ENCODE measurements at places on chromosomes 6 and 20. TPM values are rescaled to one million over a fixed set of nuclear protein-coding genes. Genes with fewer than 3 reads are reported as not detected.

DNA sequence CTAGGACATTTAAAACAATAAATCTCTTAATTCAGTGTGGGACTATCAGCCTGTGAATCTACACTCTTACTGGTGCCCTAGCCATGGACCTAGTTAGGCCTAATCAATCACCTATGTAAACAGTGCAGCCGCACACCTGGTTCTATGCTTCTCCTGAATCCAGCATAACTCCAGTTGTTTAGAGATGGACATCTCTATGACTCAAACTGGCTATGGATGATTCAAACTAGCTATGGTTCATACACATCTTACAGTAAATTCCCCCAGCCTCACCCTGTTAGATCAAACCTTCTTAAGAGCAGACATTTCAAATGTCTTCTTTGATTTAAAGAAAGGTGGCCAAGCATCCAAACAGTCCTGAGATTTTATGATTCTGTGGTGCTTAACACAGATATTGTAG lies 34.7 kb downstream of the SLC35B3 start:
- no peak overlapping the region for H3K4me3 ChIP-seq
- H3K36me3 ChIP-seq: no peaks in the 10 kb centered on the region

- no peak overlapping the region for H3K27ac ChIP-seq
- H3K4me1 ChIP-seq: no peaks in the 10 kb centered on the region
- no peak overlapping the region for H3K4me3 ChIP-seq
Observed at GRCh38 chr20:48841875-48842529, 14.2 kb upstream of the PREX1 start.

GRCh38 chr6:105087571-105088211 lies 92.1 kb downstream of the POPDC3 start:
- no peaks in the 10 kb centered on the region for H3K36me3 ChIP-seq
- DNase-seq: no peak
- no peak overlapping the region for H3K27ac ChIP-seq
- H3K27me3 ChIP-seq: no peaks in the 10 kb centered on the region
- no peaks in the 10 kb centered on the region for H3K4me1 ChIP-seq
- no peak overlapping the region for H3K4me3 ChIP-seq

- no peaks in the 10 kb centered on the region for H3K27me3 ChIP-seq
- no peaks in the 10 kb centered on the region for H3K36me3 ChIP-seq
- no peak for DNase-seq
- H3K4me1 ChIP-seq: peaks cover 2% of the 10 kb centered on the region
- H3K4me3 ChIP-seq: no peak overlapping the region
Observed at GRCh38 chr6:111803371-111803770, 69.9 kb downstream of the FYN start.

- no peak overlapping the region for H3K4me3 ChIP-seq
Observed at GRCh38 chr6:36128073-36128472, 2.2 kb upstream of the MAPK13 start.

- peaks cover 4% of the 10 kb centered on the region for H3K4me1 ChIP-seq
- H3K27me3 ChIP-seq: no peaks in the 10 kb centered on the region
- no peaks in the 10 kb centered on the region for H3K36me3 ChIP-seq
- H3K27ac ChIP-seq: no peak overlapping the region
- no peak overlapping the region for H3K4me3 ChIP-seq
Observed at GRCh38 chr20:49570828-49571552, 3.1 kb upstream of the PTGIS start.

GPLD1 gene
- 62.0 TPM for total RNA-seq

PGM3 gene
- 61.1 TPM for total RNA-seq

NNAT gene
- total RNA-seq: not detected

CAPN11 gene
- total RNA-seq: 0.08 TPM

DNA sequence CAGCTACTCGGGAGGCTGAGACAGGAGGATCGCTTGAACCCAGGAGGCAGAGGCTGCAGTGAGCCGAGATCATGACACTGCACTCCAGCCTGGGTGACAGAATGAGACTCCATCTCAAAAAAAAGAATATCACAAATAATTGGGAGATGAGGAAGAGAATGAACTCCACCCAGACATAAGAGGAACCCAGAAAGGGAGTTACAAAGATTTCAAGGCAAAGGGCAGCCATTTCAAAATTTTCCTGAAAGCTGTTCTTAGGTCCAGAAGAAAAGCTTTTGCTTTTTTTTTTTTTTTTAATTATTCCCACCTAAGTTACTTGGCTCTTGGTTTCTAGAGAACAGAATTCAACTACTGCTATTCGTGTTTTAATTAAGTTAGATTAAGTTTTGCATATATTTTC lies 23.8 kb downstream of the MYB start:
- H3K4me1 ChIP-seq: no peaks in the 10 kb centered on the region
- no peak overlapping the region for H3K4me3 ChIP-seq
- DNase-seq: no peak
- H3K27me3 ChIP-seq: no peaks in the 10 kb centered on the region
- H3K27ac ChIP-seq: no peak overlapping the region

DNA sequence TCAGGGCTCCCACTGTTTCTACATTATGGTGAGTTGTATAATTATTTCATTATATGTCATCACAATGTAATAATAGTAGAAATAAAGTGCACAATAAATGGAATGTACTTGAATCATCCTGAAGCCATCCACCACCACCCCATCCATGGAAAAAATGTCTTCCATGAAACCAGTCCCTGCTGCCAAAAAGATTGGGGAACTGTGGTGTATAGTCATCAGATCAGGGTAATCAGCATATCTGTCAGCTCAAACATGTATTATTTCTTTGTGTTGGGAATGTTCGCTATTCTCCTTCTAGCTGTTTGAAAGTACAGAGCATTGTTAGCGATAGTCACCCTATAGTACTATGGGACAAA lies 33.8 kb upstream of the SLC22A23 start:
- H3K4me3 ChIP-seq: no peak overlapping the region
- H3K4me1 ChIP-seq: no peaks in the 10 kb centered on the region
- no peak overlapping the region for H3K27ac ChIP-seq
- no peak for DNase-seq
- no peaks in the 10 kb centered on the region for H3K27me3 ChIP-seq

DNA sequence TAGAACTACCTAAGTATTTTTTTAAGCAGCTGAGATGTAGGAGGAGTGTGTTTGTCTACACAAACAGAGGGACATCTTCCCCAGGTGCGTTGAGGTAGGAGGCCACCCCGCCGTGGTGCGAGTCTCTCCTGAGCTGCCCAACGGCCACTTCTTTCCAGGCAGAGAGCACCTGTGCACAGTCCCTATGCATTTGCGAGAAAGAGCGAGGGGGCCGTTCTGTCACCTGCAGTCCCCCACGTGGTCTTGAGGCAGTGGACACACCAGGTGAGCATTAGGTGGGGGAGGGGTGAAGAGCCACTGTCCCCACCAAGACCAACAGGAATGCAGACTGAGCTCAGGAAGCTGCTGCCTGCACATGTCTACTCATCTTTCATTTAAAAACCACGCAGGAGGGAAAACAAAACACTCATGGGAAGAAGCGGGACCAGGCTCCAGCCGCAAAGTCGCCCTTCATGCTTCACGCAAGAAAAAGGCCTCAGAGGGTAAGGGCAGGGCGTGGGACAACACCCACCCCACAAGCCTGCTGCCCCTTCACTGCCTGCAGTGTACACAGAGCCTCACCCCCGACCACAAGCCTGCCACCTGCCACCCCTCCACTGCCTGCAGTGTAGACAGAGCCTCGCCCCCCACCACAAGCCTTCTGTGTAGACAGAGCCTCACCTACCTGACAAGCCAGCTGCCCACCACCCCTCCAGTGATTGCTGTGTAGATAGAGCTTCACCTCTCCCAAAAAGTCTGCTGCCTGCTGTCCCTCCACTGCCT lies 142.0 kb downstream of the DLL1 start:
- H3K36me3 ChIP-seq: no peaks in the 10 kb centered on the region
- no peak for DNase-seq
- H3K27me3 ChIP-seq: no peaks in the 10 kb centered on the region
- peaks cover 19% of the 10 kb centered on the region for H3K4me1 ChIP-seq
- no peak overlapping the region for H3K27ac ChIP-seq

SNAP91 gene
- total RNA-seq: not detected
